NCI-H460 (cell line): ENCODE measurements at places on chromosomes 7 and 10.

DNA sequence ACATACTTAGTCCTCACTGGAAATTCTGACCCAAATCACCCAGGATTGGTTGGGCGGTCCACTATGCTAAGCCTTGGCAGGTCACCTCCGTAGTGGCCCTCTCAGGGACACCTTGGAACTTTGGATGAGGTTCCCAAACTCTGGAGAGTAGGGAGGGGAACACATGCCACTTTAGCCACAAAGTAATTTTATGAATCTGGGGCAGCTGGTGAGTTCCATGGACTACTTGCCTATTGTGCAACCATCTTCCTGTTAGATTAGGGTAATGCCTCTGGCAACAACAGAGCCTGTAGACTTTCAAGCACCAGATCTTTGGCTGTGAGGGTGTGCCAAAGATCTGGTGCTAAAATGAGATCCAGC is 77.7 kb downstream of the ITGB8 start:
- no peak for DNase-seq

- DNase-seq: no peak
Measured at GRCh38 chr10:54722075-54722474, 79.0 kb downstream of the PCDH15 start.

GRCh38 chr10:93468461-93469213 is 13.5 kb downstream of the MYOF start:
- DNase-seq: peak; percentile 81

DNA sequence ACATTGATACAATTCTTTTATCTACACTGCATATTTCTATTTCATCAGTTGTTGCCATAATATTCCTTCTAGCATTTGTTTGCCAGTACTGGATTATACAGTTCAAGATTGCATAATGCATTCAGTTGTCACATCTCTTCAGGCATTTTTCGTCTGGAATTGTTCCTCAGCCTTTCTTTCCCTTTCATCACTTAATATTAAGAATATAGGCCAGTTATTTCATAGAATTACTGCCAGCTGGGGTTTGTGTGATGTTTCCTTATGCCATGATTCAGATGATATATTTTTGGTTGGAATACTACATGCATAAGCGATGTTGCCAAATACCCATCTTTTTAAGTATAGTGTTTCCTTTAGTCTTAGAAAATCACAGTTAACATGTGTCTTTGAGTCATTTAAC is 20.8 kb downstream of the KIFBP start:
- no peak for DNase-seq

DNA sequence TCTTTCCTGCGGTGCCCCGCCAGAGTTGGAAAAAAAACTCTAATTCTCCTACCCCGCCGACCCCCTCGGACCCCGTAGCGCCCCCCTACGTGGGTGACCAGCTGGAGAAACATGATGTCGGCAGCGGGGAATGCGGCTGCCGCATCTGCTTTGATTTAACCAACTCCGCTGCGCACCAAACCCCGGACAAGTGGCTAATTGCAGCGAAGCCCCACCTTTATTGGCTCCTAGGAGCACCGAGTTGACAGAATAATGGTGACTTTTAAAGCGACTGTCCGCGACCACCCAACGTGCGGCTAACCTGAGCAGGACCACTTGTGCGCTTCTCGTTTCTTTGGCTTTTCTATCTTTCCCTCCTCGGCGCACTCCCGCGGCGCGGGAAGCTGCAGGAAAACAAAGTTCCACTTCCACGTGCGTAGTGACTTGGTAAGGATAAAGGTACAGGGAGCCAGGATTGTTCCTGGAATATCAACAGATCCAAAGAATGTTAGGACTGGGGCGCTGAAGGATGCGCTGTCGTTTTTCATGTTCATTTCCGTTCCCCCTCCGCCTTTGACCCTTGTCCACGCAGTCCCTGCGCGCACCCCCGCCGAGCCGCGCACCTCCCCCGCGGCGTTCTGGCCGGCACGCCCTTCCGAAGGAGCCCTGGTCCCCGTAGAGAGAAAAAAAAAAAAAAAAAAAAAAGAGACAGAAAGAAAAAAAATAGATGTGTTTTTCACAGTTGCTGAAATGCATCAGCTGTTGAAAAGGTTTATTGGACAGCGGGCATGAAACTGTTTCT is 1.4 kb downstream of the WNT16 start:
- no peak for DNase-seq

- DNase-seq: no peak
Measured at GRCh38 chr10:123156078-123156477, 1.9 kb downstream of the BUB3 start.

GRCh38 chr10:79111427-79111826 is 42.7 kb downstream of the ZMIZ1 start:
- no peak for DNase-seq

DNA sequence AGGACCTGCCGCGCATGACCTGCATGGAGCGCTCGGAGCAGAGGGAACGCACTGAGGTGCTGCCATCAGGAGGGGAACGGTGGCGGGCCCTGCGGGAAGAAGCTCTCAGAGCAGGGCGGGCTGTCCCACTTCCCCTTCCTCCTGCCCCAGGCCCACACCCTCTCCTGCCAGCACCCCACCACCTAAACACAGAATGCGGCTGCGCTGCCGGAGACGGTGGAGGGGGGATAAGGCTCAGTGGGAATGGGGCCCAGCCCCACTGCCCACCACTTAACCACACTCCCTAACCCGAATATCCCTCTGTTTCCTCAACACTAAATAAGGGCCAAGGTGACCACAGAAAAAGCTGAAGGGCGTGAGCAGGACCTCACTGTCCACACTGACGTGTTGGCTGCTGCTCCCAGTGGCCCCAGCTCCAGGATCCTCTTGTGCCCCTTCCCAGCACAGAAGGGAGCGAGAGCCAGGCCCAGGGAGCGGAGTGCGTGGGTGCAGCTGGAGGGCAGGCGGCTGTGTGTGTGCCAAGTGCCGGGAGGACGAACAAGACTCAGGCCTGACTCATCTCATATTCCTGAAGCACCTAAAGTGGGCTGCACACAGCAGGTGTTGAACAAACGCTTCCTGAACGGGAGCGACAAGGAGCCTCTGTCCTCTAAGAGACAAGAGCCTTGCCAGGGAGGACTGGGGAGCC is 116.8 kb downstream of the MAD1L1 start:
- DNase-seq: no peak

GRCh38 chr7:45610019-45610418 is 35.9 kb downstream of the ADCY1 start:
- DNase-seq: no peak

GRCh38 chr7:3995187-3995586 is 686.9 kb upstream of the FOXK1 start:
- no peak for DNase-seq

GRCh38 chr10:15045380-15045779 is 1.6 kb downstream of the OLAH start:
- no peak for DNase-seq

DNA sequence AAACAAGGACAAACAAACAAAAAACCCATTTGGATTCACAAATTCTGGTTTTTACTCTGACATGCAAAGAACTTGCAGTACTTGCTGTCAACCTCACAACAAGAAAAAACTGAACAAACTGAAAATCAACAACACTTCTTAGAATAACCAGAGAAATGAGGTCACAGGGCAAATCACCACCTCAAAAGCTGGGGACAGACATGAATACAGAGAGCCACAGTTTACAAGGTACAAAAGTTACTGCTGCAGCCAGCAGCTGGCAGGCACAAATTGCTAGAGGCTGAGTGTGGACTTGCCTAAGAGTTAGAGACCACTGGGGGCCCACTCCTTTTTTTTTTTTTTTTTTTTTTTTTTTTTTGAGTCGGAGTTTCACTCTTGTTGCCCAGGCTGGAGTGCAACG is 15.0 kb upstream of the RNF32 start:
- no peak for DNase-seq

DNA sequence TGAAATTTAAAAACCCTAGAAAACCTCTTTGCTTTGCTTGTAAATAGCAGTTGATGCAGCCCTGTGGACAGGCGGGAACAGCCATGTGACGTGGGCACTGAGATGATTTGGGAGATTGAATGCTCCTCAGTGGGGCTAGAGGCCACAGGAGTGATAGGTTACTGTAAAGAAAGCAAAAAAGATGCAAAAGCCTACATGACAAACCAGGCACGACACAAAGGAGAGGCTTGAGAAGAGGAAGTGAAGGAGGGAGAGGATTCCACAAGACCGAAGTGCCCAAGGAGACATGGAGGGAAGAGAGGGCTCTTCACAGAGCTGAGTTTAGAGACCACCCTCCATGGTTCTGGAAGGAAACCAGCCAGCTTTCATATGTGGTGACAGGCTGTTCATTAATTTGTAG is 25.7 kb downstream of the IKZF1 start:
- DNase-seq: no peak

- DNase-seq: peak; percentile 14
Measured at GRCh38 chr10:119761106-119761505, 35.3 kb downstream of the INPP5F start.

- DNase-seq: peak; percentile 62
Measured at GRCh38 chr7:101542527-101543241, 86.4 kb downstream of the MYL10 start.

DNA sequence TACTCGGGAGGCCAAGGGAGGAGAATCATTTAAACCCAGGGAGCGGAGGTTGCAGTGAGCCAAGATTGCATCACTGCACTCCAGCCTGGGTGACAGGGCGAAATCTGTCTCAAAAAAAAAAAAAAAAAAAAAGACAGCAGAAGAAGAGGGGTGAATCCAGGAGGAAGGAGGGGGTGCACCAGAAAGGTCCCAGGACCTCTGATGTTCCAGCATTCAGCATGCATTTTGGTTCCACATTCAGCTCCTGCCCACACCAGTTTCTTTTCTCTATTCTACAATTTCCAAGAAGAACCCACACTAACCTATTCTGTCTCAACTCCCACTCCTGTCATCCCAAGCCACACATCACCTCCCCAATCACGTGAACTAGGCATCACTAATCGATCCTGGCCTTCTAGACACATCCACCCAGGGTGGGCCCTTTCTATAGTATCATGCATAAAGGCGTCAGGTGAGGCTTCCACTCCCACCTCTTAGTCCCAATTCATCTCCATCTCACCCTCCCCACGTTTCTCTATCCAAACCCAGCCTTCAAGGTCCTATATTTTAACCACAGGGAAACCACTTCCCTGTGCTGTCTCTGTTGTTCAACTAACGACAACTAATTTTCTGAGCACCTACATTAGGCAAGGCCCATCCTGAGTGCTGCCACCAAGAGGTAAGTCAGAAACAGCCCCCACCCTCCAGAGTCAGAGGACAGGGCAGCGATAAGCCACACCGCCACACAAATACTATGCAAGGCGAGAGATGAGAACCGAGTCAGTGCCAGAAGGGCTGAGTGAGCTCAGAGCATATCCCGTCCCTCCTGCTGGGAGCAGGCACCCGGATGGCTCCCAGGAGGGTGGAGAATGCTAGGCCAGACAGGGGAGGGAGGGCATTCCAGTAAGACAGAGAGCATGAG is 2.2 kb downstream of the ANXA11 start:
- DNase-seq: peak; percentile 36

DNA sequence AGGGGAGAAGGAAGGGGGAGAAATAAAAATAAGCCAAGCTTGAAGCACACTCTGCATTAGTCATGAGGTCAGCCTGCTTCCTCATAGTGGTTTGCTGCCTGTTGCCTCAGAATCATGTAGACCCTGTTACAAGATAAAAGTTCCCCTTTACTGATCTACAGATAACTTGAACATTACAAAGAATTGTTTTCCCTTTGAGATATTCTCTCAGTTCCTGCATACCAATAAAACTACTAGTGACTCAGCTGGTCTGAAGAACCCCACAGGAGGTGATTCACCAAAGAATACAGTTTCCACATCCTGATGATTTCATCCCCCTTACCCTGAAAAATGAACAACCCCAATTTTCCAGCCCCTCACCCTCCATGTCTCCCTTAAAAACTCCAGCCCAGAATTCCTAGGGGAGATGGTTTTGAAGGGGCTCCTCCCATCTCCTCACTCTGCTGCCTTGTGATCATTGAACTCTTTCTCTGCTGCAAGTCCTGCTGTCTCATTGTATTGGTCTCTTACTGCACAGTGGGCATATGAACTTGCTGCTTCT is 31.5 kb upstream of the NRP1 start:
- DNase-seq: peak; percentile 61

- no peak for DNase-seq
Measured at GRCh38 chr10:99564361-99564760, 31.6 kb downstream of the NKX2-3 start.

DNA sequence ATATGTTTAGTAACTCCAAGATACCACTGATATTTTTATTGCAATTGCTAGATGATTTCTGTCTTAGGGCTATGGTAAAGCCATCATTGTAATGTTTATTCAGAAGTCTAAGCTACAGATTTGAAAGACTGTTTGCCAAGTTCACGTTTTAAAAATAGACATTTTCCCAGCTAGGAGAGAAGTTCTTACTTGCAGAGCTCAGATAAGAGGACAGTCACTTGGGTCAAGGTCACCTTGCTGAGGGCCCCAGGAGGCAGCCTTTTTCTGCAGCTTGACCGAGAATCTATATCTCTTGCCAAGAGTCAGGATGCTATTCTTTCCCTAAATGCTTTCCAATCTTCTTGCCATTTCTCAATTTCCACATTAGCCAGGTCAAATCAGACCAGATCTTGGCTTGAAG is 1011.2 kb downstream of the KCNMA1 start:
- DNase-seq: no peak

GRCh38 chr10:89646889-89647657 is 2.0 kb upstream of the PANK1 start:
- no peak for DNase-seq

DNA sequence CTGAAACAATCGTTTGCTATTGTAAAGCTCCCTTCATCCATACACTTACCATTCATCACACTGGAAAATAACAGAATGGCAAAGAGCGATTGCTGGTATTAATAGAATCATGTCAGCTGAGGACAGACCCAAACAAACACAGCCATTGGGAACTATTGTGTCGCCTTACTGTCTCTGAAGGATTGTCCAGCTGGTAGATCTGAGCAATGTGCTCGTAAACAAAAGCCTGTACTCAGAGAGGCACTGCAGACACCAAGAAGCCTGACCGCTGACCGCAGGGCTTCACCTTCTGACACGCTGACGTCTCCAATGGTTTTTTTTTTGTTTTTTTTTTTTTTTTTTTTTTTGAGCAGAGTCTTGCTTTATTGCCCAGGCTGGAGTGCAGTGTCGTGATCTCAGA is 151.0 kb upstream of the FRMD4A start:
- DNase-seq: no peak

- DNase-seq: no peak
Measured at GRCh38 chr7:17590221-17590620, 291.8 kb downstream of the AHR start.

GRCh38 chr10:71590781-71591350 is 128.7 kb downstream of the C10orf105 start:
- no peak for DNase-seq

DNA sequence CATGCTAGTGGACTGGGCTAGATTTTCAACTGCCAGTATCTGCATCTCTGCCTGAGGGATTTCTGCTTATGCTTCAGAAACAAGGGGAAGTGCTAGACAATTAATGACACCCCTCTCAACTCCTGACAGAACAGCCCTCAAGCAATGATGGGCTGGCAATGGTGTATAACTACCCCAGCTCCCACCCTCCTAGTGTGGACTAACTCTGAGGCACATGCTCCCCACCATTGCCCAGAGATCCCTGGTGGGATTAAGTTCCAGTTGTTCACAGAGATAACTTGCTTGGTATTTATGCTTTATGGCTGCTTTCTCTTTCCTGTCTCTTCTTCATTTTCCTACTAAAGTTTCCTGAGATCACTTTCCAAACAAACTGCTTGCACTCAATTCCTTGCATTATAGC is 113.5 kb downstream of the RPS24 start:
- no peak for DNase-seq
